Thymus (tissue), 14 donors: ENCODE measurements at places on chromosomes 12 and 14.

- DNase-seq: no peak
Observed at GRCh38 chr12:58161773-58162172, 220.4 kb downstream of the ATP23 start.

GRCh38 chr14:31243860-31244259 lies 36.3 kb upstream of the HECTD1 start:
- DNase-seq: no peak

DNA sequence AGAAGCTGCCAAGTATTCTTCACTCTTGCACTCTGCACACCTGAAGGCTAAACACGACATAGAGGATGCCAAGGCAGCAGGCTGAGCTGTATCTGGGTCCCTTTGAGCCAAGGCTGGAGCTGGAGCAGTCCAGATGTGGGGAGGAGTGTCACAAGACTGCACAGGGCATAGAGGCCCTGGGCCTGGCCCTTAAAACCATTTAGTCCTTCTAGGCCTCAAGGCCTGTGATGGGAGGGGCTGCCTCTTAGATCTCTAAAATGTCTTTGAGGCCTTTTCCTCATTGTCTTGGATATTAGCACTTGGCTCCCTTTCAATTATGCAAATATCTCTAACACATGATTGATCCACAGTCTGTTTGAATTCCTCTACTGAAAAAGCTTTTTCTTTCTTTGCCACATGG lies 28.0 kb upstream of the C14orf132 start:
- DNase-seq: no peak

GRCh38 chr12:121779422-121779895 lies 14.0 kb downstream of the RHOF start:
- DNase-seq: no peak

GRCh38 chr12:79778802-79779448 lies 88.2 kb upstream of the PAWR start:
- DNase-seq: no peak

GRCh38 chr12:81339071-81339470 lies 261.2 kb downstream of the ACSS3 start:
- DNase-seq: no peak

GRCh38 chr12:2402073-2402579 lies 349.3 kb downstream of the CACNA1C start:
- no peak for DNase-seq

DNA sequence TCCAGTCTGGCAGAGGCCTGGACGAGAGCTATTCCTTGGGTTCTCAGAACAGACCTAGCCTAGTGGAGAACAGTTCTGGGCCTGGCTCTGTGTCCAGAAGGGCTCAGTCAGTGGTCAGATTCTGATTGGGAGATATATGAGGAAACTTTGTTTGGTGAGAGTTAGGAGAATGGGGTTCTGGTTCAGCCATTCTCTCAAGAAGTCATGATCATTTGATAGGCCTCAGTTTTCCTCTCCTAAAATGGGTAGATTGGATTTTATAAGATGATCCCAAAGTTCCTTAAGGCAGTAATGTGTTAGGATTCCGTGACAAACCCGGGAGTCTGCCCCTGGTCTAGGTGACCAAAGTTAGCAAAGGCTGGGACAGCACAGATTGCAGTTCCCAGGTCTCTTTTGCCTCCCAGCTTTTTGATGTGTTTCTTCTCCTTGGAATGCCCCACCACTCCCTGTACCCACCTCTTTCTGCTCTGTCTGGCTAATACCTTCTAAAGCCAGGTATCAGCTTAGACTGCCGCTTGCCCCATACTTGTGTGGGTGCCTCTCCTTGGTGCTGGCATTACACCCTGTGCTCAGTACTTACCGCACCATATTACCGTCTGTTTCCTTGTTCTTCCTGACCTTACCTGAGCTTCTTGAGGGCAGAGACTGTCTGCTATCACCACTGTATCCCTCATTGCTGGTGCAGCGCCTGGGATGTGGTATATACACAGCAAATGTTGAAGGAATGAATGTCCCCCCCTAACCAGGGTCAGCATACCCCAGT lies 25.5 kb downstream of the SUSD6 start:
- no peak for DNase-seq

- DNase-seq: no peak
Observed at GRCh38 chr12:25725931-25726330, 172.8 kb upstream of the LMNTD1 start.

- peak; percentile 27 for DNase-seq
Observed at GRCh38 chr12:121334513-121335343, 17.5 kb downstream of the ANAPC5 start.

- no peak for DNase-seq
Observed at GRCh38 chr14:98724734-98725133, 547.3 kb downstream of the BCL11B start.

- peak; percentile 69 for DNase-seq
Observed at GRCh38 chr12:14884458-14884878, 1.2 kb downstream of the MGP start.

DNA sequence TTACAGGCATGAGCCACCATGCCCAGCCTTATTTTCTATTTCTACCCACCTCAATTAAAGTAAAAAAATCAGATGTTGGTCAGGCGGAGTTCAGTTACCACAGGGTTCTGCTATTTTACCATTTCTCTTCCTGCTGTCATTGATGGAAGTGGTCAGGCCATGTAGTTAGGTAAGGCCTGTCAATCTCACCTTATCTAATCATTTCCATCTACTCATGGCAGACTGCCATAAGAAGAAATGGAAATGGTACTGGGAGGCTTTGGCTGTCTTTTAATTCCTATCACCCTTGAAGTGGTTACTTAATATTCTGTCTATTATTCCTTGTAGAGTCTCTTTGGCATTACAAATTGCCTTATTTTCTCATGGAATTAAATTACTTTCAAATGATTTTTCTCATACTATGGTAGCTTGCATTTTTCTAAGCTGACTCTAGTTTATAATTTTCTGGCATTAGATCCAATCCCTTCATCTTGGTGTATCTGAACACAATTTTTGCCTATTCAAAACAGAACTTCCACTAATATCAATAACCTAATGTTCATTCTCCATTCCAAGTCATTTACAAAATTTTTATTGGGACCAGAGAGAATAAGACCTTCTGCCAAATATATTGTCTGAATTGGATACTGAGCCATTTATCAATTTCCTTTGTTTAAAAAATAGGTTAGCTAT lies 198.7 kb downstream of the DACT1 start:
- no peak for DNase-seq

DNA sequence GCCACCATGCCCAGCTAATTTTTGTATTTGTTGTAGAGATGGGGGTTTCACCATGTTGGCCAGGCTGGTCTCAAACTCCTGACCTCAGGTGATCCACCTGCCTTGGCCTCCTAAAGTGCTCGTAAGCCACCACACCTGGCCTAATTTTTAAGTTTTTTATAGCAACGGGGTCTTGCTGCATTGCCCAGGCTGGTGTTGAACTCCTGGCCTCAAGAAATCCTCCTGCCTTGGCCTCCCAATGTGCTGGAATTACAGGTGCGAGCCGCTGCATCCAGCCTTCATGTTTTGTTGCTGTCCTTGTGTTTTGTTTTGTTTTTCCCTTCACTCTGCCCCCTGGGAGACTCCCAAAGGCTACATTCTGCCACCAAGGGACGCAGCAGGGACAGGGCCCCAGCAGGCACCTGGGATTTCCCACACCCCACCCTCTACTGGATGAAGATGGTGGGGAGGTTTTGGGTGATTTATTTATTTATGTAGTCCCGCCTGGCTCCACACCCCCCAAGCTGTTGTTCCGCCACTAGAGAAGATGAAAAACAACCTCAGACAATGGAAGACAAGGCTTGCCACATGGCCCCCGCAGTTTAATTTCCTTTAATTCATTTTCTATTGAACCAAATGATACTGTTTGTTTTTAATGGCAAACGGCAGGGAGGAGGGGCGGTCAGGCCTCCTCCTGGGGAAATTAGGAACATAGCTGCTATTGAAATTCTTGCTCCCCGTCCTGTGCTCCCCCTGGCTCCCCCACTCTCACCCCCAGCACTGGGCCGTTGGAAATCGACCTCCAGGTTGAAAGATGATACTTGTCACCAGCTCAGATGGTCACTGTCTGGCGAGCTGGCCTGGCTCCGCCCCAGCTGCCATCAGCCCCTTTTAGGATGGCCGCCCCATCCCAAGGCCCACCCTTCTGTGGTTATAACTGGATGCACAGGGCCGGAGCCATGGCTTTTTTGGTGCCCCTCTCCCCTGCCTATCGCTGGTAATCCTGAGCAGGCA lies 70.3 kb downstream of the RNFT2 start:
- DNase-seq: no peak

- DNase-seq: peak; percentile 2
Observed at GRCh38 chr14:57533214-57533613, 39.6 kb upstream of the CCDC198 start.

- DNase-seq: no peak
Observed at GRCh38 chr14:38950676-38951075, 152.4 kb downstream of the SEC23A start.

DNA sequence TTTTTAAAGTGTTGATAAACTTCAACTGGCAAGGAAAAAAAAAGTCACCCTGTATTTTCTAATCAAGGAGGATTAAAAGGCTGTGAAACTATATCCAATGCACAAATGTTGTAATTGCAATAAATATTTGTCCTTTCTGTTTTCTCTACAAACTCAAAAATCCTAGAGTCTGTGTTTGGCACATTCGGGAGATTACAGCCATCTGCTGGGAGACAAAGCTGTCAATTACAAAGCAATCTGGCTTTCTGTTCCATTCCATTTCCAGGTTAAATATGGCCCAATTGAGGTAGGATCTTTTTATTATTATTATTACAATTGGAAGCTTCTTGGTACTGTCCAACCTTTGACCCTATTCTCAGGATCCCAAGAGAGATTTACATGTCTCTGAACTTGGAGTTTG lies 295.9 kb downstream of the DIO2 start:
- DNase-seq: no peak

DNA sequence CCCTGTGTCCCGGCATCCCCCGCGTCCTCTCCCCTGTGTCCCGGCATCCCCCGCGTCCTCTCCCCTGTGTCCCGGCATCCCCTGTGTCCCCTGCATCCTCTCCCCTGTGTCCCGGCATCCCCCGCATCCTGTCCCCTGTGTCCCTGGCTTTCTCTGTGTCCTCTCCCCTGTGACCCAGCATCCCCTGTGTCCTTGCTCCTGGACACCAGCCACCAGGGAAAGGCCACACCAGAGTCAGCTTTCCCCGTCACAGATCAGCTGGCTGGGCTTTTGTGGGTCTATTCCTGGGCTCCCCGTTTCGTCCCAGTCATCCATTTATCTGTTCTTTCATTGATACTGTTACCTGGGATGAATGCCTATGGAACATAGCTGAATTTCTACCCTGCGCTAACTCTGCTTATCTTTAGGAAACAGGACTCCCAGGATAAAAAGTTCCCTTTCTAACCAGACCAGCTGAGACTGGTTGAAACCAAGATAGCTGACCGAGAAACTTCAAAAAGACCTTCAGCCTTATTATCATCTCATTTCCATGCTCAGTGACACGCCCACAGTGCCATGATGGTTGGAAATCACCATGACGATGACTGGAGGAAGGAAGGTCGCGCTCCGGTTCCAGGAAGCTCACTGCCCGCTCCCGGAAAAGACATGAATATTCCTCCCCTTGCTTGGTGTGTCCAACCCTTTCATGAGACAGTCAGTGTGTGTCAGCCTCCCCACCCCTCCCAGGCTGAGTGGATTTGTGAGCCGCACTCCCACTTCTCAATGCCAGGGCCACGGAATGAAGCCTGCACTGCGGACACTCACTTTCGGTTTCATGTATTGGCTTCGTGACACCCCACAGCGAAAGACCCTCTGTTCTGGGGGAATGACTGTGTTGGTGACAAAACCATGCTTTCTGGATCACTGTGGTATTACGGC lies 276.4 kb upstream of the SFSWAP start:
- DNase-seq: no peak

DNA sequence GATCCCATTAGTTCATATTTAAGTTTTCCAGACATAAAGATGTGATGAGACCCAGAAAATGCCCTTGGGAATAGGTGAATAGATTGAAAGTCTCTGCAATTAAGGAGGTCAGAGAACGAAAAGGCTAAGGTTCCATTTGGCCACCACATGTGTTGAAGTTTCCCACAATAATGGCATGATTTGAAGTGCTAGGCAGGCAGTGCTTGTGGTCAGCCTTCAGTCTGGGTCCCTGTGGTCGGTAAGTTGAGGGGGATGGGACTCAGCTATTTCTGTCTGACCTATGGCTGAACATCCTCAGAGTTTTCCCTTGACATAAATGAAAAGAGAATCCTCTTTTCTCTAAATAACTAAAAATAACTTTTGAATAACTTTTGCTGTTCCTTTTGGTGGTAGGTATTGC lies 92.4 kb downstream of the PELI2 start:
- no peak for DNase-seq

DNA sequence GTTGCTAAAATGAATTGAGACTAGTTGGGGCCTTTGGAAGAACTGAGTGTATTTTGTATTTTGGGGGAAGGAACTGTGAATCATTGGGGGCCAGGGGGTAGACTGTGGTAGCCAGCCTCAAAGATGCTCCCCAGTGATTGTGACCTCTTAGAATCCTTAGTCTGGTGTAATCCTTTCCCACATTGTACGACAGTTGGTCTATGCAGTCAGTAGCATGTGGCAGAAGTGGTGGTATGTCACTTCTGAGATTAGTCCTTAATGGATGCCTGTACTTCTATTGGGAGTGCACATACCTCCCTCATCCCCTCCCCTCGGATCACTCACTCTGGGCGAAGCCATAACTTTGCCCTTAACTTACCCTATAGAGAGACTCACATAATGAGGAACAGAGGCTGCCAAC lies 48.0 kb downstream of the USP15 start:
- no peak for DNase-seq
